ENCODE measurements at places on chromosomes 12 and 14.

DNA sequence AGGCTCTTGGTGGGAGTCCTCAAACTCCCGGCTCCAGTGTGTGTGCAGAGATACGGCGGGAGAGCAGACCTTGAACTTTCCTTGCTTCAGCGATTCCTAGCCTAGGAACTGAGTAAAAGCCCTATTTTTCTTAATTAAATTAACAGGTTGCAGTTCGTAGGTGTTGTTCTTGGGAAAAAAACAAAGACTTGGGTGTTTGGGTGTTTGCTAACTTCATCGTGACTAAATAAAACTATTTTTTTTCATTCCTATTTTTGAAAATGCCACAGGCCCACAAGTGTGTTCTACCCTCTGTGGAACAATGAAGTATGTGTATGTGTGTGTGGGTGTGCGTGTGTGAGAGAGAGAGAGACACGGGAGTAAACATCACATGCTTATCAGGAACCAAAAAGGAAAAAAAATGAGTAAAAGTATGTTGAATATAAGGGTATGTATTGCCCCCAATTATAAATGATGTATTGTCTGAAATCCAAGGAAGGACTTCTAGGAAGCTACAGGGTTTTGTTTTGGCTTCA, 651 bp downstream of the TMEM117 start:
- H3K4me1 ChIP-seq: peaks cover 27% of the 10 kb centered on the region
- H3K27me3 ChIP-seq: no peaks in the 10 kb centered on the region
- H3K36me3 ChIP-seq: no peaks in the 10 kb centered on the region
- H3K27ac ChIP-seq: peak overlapping the region; percentile 81
- no peak for DNase-seq
- peak overlapping the region; percentile 73 for H3K4me3 ChIP-seq

DNA sequence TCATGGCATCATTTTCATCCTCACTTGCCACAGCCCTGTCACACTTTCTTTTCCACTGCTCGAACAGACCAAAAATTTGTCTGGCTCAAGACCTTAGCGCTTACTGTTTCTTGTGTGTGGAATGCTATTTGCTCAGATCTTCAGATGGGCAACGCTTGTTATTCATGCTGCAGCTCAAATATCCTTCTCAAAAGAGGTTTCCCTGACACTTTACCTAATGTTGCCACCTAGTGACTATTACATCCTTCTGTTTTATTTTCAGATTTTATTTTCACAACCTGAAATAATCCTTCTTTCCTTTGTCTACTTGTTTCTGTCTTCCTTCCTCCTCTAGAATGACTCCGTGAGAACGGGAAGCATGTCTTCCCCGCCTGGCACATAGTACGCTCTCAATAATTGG, 5.6 kb downstream of the FBXO33 start:
- no peak overlapping the region for H3K27ac ChIP-seq
- no peak overlapping the region for H3K4me3 ChIP-seq
- H3K4me1 ChIP-seq: peaks cover 52% of the 10 kb centered on the region
- H3K27me3 ChIP-seq: no peaks in the 10 kb centered on the region
- H3K36me3 ChIP-seq: peaks cover 6% of the 10 kb centered on the region
- no peak for DNase-seq

DNA sequence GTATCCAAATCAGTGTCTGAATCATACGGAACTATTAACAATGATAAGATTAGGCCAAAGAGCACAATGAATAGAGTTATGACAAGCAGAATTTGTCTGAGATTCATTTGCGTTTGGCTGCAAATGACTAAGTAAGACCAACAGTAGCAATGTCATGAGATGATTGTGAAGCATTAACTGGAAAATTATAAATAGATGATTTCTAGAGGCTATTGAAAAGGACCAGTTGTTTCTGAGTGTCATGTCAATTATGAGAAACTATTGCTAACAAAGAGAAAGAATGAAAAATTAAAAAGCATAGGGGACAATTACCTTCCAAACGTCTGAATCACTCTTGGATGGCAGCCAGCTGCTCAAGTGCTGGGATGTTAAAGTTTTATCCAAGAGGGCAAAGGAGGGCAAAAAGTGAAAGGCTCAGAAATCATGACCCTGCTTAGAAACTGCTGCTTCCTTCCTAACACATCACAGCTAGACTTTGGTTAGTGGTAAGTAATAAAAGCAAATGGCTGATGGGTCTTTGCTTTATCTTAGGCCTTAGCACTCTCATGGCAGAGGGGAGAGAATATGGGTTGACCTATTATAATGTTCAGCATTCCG, 89.0 kb downstream of the AKAP6 start:
- no peaks in the 10 kb centered on the region for H3K27me3 ChIP-seq
- no peaks in the 10 kb centered on the region for H3K4me1 ChIP-seq
- H3K4me3 ChIP-seq: no peak overlapping the region
- H3K36me3 ChIP-seq: no peaks in the 10 kb centered on the region
- no peak for DNase-seq
- no peak overlapping the region for H3K27ac ChIP-seq

DNA sequence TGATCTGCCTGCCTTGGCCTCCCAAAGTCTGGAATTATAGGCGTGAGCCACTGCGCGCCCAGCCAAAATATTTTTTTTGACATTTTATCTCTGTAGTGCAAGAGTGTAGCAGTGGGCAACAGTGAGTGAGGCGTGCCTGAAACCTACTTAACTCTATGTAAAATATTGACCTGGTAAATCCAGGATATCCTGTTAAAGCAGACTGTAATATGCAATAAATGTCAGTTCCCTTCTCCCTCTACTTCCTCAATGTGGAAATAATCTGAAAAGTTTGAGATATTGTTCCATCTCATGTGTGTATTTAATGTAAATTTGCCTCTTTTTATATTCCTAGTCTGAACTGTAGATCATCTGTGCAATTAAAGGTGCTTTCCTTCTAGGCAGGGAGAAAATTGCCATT, 9.5 kb upstream of the CDK17 start:
- no peaks in the 10 kb centered on the region for H3K36me3 ChIP-seq
- no peaks in the 10 kb centered on the region for H3K27me3 ChIP-seq
- H3K4me1 ChIP-seq: no peaks in the 10 kb centered on the region
- no peak for DNase-seq
- no peak overlapping the region for H3K4me3 ChIP-seq
- H3K27ac ChIP-seq: no peak overlapping the region

DNA sequence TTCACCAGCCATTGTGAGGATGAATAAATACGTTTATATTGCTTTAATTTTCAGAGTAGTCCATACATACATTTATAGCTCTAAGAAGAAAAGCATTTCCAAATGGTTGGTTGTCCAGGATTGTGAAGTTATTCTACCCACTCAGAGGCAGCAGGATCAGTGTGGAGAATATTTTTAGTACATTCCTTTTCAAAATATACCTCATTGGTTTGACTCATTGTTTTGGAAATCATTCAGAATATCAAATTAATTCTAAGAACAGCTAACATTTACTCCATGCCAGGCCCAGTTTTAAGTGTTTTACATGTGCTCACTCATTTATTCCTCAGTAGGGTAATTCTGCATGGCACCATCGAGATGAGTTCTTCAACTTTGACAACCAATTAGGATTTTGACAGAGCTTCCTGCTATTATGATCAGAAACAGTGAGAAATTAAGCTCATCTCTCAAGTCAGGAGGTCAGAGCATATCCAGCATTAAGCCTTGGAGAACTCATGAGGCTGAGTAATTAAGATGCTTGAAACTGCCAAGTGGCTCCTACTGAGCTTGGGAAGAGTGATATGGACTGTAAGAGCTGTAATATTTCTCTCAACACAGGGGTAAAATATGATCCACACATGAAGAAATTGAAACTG, 153.3 kb upstream of the CLEC14A start:
- no peak overlapping the region for H3K4me3 ChIP-seq
- H3K27me3 ChIP-seq: no peaks in the 10 kb centered on the region
- no peaks in the 10 kb centered on the region for H3K36me3 ChIP-seq
- H3K27ac ChIP-seq: no peak overlapping the region

DNA sequence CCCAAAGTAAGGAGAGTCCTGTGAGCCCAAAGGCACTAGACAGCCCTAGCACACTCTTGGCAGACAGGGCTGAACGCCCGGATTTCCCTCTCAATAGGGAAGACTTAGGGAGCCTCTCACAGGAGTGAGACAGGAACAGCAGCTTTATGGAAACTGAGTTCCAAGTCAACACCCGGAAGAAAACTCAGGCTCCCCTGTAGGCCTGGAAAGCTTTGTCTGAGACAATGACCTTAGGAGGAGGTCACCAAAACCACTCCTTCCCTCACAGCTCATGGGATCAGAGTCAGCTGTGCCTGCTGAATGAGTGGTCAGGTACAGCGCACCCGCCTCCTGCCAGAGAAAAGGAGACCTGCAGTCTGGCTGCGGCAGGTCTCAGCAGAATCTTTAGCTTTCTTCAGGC, 229.5 kb downstream of the CACNA1C start:
- no peak overlapping the region for H3K4me3 ChIP-seq
- no peak for DNase-seq
- H3K36me3 ChIP-seq: no peaks in the 10 kb centered on the region
- H3K4me1 ChIP-seq: no peaks in the 10 kb centered on the region
- no peak overlapping the region for H3K27ac ChIP-seq

DNA sequence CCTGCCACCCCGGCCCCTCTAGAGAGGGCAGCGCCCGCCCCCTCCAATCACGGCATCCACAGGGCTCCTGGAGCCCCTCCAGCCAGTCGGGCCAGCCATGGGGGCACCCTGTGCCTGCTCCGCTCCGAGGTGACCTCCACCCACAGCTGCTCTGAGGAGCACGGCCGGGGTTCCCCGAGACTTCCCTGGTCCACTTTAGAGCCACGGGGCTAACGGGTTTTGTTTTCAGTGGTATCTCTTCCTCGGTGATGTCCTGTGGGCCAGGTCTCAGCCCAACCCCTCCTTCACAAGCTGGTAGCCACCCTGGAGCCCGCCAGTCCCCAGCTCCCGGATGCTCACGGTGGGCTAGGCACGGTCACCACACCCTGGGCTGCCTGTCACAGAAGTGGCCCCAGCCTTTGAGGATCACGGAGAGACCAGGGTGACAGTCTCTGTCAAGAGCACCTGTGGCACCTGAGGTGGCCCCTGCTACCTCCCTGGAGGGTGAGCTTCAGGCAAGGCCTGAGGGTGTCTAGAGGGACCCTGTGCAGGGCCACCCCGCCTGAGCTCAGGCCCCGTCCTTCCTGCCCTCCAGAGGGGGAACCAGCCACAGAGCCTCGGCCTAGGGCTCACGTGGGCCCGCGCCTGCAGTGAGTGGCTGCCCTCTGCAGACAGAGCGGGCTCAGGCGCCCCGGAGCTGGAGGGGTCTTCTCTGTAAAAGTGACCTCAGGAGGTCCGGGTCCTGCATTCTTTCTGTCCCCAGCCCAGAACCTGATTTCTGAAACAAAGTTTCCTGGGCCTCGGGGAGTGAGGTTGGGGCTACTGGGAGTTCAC, 146.0 kb upstream of the C14orf180 start:
- no peaks in the 10 kb centered on the region for H3K4me1 ChIP-seq
- no peak overlapping the region for H3K4me3 ChIP-seq
- H3K27me3 ChIP-seq: no peaks in the 10 kb centered on the region
- no peaks in the 10 kb centered on the region for H3K36me3 ChIP-seq
- H3K27ac ChIP-seq: no peak overlapping the region
- no peak for DNase-seq

DNA sequence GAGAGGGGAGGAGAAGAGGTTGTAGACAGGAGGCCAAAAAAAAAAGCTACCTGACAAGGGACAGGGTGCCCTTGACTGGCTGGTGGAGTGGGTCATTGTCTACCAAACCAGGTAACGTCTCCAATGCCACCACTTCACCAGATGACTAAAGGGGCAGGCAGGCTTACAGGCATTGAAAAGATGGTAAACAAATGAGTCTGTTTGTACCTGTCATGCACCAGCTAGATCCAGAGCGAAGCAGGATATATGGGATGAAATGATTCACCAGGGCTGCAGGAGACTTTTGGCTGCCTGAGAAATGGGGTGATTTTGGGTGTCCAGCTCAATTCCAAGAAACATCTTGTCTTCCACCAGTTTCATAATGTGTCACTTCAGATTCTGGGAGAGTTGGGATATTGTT, 4.0 kb downstream of the C12orf54 start:
- no peaks in the 10 kb centered on the region for H3K36me3 ChIP-seq
- DNase-seq: no peak
- H3K4me3 ChIP-seq: no peak overlapping the region
- no peaks in the 10 kb centered on the region for H3K27me3 ChIP-seq

DNA sequence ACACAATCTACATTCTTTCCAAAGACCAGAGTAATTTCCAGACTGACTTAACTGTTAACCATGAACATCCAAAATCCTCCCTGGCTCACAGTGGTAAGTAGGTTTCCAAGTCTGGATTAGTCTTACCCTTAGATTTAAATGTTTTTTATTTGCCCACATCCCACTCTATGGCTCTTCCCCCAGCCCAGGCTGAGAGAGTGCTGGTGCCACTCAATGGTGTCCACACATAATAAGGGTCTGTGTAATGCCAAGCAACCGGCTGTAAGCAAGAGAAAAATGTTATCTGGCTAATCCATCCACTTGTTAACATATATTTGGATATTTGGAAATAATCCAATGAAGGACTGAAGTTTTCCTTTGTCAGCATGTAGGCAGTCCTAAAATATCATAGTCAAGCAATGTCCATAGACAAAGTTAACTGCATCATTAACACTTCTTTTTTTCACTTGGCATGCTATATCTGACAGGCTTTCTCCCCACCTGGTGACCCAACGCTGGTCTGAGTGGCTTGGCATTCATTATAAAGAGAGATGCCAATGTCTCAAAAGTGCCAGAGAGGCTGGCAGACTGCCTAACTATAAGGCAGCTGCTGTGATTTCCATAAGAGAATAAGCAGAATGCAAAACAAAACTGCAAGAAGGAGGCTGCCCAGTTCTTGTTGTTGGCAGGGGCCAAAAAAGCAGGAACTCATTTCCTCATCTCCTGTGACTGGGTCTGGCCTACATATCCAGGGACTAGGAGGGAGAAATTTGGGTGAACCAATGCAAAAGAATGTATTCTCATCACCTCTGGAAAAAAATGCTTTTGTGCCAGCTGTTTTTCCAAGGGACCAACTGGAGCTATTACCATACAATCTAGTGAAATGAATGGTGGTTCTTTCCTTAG, 13.9 kb upstream of the HOXC13 start:
- no peaks in the 10 kb centered on the region for H3K4me1 ChIP-seq
- DNase-seq: no peak
- H3K27ac ChIP-seq: no peak overlapping the region
- no peak overlapping the region for H3K4me3 ChIP-seq
- H3K27me3 ChIP-seq: peaks cover 19% of the 10 kb centered on the region
